ENCODE measurements at places on chromosomes 12 and 14.
A peak's percentile ranks its signal among the peaks of the same experiment; 100 is the strongest.

DNA sequence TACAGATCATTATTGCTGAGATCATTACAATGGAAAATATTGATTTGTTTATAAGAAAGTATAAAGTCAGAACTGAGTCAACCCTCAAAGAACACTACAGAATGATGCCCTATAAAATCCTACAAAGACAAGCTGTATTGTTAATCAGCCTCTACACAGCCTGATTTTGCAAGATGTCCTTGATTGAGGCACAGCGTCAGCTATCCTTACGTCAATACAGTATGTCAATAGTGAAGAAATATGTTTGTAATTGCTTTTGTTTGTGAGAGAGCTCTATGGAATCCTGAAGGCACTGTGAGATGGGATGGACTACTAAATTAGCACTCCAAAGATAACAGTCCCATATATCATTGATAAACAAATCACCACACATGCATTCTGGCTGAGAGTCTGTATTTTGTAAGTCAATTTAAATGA is 70.7 kb downstream of the RASSF9 start:
- DNase-seq, result no peak

- DNase-seq, result no peak
Measured at GRCh38 chr12:124094188-124094587, 121.2 kb downstream of the ZNF664 start.

DNA sequence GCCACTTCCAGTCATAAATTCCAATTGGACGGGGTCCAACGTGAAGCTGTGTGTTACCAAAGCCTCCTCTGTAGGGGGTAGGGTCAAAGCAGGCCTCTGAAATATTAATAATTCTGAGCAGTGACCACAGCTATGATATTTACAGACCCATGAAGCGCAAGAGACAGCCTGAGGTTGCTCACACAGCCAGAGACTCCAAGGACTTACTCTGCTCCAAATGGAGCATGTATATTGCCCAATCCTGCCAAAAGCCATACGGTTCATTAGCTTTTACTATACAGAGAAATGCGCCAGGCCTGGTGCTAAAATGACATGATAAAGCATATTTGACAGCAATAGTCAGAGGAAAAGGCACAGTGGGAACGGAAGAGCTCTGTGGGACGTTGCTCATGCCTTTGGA is 151.3 kb downstream of the PAH start:
- no peak for DNase-seq

- no peak for DNase-seq
Measured at GRCh38 chr12:131327521-131328488, 374.1 kb downstream of the ADGRD1 start.

DNA sequence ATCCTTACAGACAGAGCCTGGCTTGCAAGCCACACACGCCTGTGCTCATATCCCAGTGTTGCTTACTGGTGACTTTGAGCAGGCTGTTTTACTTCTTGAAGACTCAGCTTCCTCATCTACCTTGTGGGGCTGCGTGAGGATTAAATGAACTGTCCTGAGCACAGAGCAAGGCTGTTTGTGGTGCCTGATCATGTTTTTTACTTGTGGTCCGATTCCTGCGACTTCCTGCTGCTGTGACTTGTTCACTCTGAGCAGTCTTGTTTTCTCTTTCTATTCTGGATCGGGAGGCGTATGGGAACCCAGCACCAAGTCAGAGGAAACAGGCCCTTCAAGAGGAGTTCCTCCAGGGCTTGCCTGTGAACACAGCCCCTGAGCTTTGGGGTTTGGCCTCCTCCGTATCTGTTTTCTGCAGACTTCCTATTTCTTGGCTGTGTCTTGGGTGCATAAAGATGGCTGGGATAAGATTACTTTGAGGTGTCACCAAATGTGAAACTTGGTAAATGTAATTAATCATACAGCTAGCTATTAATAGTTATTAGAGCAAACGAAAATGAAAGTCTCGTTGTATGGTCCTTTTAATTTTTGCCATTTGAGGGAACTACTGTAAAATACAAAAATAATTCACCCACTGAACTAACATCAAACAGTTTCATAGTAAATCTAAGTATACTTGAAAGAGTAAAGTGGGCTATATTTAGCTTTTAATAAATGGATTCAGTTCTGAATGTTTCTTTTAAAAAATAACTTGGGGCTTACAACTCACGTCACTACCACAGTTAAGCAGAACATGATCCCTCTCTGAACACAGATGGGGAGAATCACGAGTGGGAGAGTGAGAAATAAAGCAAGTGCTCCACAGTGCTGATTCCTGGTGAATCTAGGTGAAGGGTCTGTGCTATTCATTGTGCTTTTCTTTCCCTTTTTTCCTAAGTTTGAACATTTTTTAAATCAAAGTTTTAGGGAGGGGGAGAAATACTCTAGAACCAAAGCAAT is 251.5 kb downstream of the FOXN3 start:
- peak; percentile 60 for DNase-seq

All from glomerular endothelial cell (primary cell).